ENCODE measurements at places on chromosomes 2 and 18. TPM values are rescaled to one million over a fixed set of nuclear protein-coding genes. Genes with fewer than 3 reads are reported as not detected.

NT5C1B gene
- not detected for total RNA-seq

DNA sequence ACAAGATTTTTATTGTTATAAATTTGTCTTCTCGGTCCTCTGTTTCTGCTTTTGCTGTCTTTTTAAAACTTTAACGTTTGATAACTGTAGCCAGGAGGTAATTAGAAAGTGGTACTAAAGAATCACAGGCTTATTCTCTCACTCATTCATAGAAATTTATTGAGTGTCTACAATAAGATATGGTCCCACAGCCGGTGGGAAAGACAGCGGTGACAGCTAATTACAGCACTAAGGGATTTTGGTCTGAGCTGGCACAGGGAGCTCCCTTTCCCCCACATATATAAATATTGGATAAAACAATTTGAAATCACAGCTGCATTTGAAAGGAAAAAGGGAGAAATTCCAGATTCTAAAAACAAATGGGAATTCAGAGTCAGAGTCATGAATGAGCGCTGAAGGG, 93.1 kb upstream of the CAPN13 start:
- H3K27ac ChIP-seq: no peak overlapping the region
- H3K27me3 ChIP-seq: no peaks in the 10 kb centered on the region
- no peak for DNase-seq
- no peak overlapping the region for H3K4me3 ChIP-seq
- no peaks in the 10 kb centered on the region for H3K4me1 ChIP-seq
- no peaks in the 10 kb centered on the region for H3K36me3 ChIP-seq

GRCh38 chr2:154855138-154855537, 156.6 kb downstream of the KCNJ3 start:
- H3K27ac ChIP-seq: no peak overlapping the region
- H3K4me3 ChIP-seq: no peak overlapping the region
- no peaks in the 10 kb centered on the region for H3K27me3 ChIP-seq

TSPYL6 gene
- not detected for total RNA-seq

CFAP210 gene
- total RNA-seq: 0.36 TPM

- H3K36me3 ChIP-seq: no peaks in the 10 kb centered on the region
- H3K4me1 ChIP-seq: no peaks in the 10 kb centered on the region
- H3K27me3 ChIP-seq: no peaks in the 10 kb centered on the region
- no peak overlapping the region for H3K27ac ChIP-seq
- no peak overlapping the region for H3K4me3 ChIP-seq
These were observed 41.6 kb downstream of the PKDCC start for GRCh38 chr2:42089340-42089925.

- H3K36me3 ChIP-seq: no peaks in the 10 kb centered on the region
- no peak overlapping the region for H3K27ac ChIP-seq
- H3K27me3 ChIP-seq: no peaks in the 10 kb centered on the region
- no peak overlapping the region for H3K4me3 ChIP-seq
- H3K4me1 ChIP-seq: no peaks in the 10 kb centered on the region
These were observed 629.1 kb downstream of the ZEB2 start for GRCh38 chr2:143890798-143891197.

DYNAP gene
- not detected for total RNA-seq

DAW1 gene
- not detected for total RNA-seq

ILKAP gene
- 24.5 TPM for total RNA-seq

- peak; percentile 87 for DNase-seq
- H3K4me3 ChIP-seq: no peak overlapping the region
- no peaks in the 10 kb centered on the region for H3K27me3 ChIP-seq
These were observed 54.7 kb downstream of the BIN1 start for GRCh38 chr2:127052057-127052770.

MAPK4 gene
- not detected for total RNA-seq

NAT8 gene
- not detected for total RNA-seq

RAB6C gene
- total RNA-seq: not detected

C1QL2 gene
- not detected for total RNA-seq

DNA sequence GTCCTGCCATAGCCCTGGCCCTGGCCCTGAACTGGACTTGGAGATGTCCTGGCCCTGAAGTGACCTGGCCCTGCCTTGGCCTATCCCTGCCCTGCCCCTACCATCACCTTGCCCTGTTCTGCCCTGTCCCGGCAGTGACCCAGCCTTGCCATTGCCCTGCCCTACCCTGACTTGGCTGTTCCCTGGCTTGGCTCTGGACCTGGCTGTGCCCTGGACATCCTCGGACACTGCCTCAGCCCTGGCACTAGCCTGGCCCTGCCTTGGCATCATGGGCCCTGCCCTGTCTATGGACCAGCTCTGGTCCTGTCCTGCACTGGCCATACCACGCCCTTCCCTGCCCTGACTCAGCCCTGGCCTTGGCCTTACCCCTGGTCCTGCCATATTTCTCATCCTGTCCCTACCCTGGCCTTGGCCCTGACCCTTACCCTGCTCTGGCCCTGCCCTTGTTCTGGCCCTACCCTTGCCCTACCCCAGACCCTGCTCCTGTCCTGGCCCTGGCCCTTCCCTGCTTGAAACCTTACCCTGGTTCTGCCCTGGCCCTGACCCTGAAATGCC, 6.1 kb upstream of the ANKRD62 start:
- DNase-seq: no peak
- no peaks in the 10 kb centered on the region for H3K27me3 ChIP-seq
- H3K36me3 ChIP-seq: no peaks in the 10 kb centered on the region
- no peak overlapping the region for H3K27ac ChIP-seq
- H3K4me3 ChIP-seq: no peak overlapping the region
- H3K4me1 ChIP-seq: no peaks in the 10 kb centered on the region

GRCh38 chr2:19649142-19649541, 252.6 kb downstream of the TTC32 start:
- peaks cover 36% of the 10 kb centered on the region for H3K4me1 ChIP-seq
- H3K4me3 ChIP-seq: no peak overlapping the region
- no peaks in the 10 kb centered on the region for H3K36me3 ChIP-seq
- DNase-seq: no peak
- H3K27ac ChIP-seq: peak overlapping the region; percentile 56

DNA sequence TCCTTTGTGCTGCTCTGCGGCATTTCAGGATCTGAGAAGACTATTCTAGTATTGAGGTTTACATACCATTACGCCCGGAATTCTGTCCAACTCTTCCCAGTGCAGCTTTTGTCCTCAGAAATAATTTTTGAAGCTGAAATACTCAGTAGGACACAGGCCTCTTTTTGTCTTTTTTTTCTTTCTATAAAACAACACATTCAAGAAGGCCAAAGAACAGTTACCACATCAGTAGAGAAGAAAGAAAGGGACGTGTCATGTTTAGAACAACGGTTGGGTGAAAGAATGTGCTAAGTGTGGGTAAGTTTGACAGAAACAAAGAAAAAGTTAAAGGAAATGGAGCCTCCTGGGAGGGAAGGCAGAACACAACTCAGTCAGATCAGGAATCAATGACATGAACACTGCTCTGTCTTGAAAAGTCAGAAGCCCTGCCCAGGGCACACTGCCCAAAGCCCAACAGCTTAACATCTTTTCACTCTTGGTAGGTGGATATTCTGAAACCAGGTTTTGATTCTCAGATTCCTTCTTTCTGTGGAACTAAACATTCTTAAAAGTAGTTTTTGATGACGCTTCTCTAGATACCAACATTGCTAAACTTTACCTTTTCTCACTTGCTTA, 198.6 kb upstream of the CWC22 start:
- H3K27me3 ChIP-seq: no peaks in the 10 kb centered on the region
- no peak overlapping the region for H3K27ac ChIP-seq
- H3K36me3 ChIP-seq: no peaks in the 10 kb centered on the region
- no peak for DNase-seq

DNA sequence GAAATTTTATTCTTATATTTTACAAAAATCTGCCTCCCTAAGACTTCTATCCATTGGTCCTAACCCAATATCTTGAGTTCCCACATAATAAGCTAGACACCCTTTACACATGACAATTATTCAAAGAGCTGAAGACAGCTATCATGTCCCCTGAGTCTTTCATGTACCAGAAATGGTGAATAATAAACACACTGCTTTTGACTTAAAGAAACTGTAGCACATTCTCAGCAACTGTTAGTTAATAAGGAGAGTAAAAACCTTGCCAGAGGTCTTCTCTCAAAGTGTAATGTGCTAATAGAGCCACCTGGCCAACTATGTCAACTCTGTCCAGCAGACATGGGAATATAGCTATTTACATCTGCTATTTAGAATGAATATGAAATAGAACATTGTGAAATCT, 109.7 kb upstream of the ARL5A start:
- no peaks in the 10 kb centered on the region for H3K27me3 ChIP-seq
- DNase-seq: no peak
- no peaks in the 10 kb centered on the region for H3K36me3 ChIP-seq
- no peaks in the 10 kb centered on the region for H3K4me1 ChIP-seq
- no peak overlapping the region for H3K4me3 ChIP-seq

GRCh38 chr2:71589763-71590162, 136.4 kb downstream of the DYSF start:
- H3K4me1 ChIP-seq: no peaks in the 10 kb centered on the region
- no peak overlapping the region for H3K27ac ChIP-seq
- no peak for DNase-seq
- no peak overlapping the region for H3K4me3 ChIP-seq
- no peaks in the 10 kb centered on the region for H3K36me3 ChIP-seq

CYTIP gene
- total RNA-seq: 1.4 TPM

DNA sequence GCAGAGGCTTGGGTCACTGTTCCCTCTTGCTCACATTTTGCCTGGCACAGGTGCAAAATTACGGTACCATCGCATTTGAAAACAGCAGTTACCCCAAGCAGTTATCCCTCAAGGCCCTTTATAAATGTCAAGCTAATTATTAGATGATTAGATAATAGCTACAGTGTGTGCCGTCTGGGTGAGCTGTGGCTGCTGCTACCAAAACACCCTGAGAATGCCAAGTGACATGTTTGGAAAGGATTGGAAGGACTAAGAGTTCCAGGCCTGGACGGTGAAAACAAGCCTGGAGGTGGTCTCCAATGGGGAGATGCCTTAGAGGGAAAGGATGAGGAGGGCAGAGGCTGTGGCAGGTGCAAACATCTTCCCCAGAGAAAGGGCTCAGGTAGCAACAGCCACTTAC, 120.6 kb downstream of the CAPN13 start:
- H3K4me3 ChIP-seq: no peak overlapping the region
- no peaks in the 10 kb centered on the region for H3K4me1 ChIP-seq
- H3K27me3 ChIP-seq: no peaks in the 10 kb centered on the region
- no peaks in the 10 kb centered on the region for H3K36me3 ChIP-seq
- H3K27ac ChIP-seq: no peak overlapping the region

GRCh38 chr18:58225101-58225500, 181.1 kb downstream of the NEDD4L start:
- H3K4me3 ChIP-seq: no peak overlapping the region
- peak overlapping the region; percentile 97 for H3K27ac ChIP-seq
- no peaks in the 10 kb centered on the region for H3K36me3 ChIP-seq
- no peaks in the 10 kb centered on the region for H3K27me3 ChIP-seq
- peaks cover 51% of the 10 kb centered on the region for H3K4me1 ChIP-seq

- H3K27ac ChIP-seq: peak overlapping the region; percentile 91
- no peaks in the 10 kb centered on the region for H3K27me3 ChIP-seq
- DNase-seq: peak; percentile 60
These were observed 11.5 kb upstream of the LAPTM4A start for GRCh38 chr2:20062615-20063545.

- no peak overlapping the region for H3K27ac ChIP-seq
- DNase-seq: peak; percentile 76
- H3K27me3 ChIP-seq: no peaks in the 10 kb centered on the region
These were observed 44.5 kb downstream of the SUMO1 start for GRCh38 chr2:202193881-202194353.

GRCh38 chr2:241310917-241311566, 4.4 kb downstream of the HDLBP start:
- no peak for DNase-seq
- H3K4me1 ChIP-seq: peaks cover 34% of the 10 kb centered on the region
- no peak overlapping the region for H3K27ac ChIP-seq
- no peaks in the 10 kb centered on the region for H3K36me3 ChIP-seq
- no peaks in the 10 kb centered on the region for H3K27me3 ChIP-seq

CTAGE1 gene
- not detected for total RNA-seq

GRCh38 chr2:37784071-37784758, 112.8 kb upstream of the CDC42EP3 start:
- H3K27ac ChIP-seq: no peak overlapping the region
- no peaks in the 10 kb centered on the region for H3K36me3 ChIP-seq
- peaks cover 39% of the 10 kb centered on the region for H3K4me1 ChIP-seq
- no peak overlapping the region for H3K4me3 ChIP-seq
- no peaks in the 10 kb centered on the region for H3K27me3 ChIP-seq

- H3K4me3 ChIP-seq: no peak overlapping the region
- H3K27me3 ChIP-seq: no peaks in the 10 kb centered on the region
- DNase-seq: no peak
- H3K27ac ChIP-seq: no peak overlapping the region
These were observed 492.0 kb upstream of the SALL3 start for GRCh38 chr18:78487649-78488048.

GRCh38 chr2:201754717-201755415, 25.9 kb downstream of the ALS2 start:
- H3K27me3 ChIP-seq: no peaks in the 10 kb centered on the region
- no peak for DNase-seq
- no peak overlapping the region for H3K4me3 ChIP-seq
- no peak overlapping the region for H3K27ac ChIP-seq
- peaks cover 47% of the 10 kb centered on the region for H3K36me3 ChIP-seq
- no peaks in the 10 kb centered on the region for H3K4me1 ChIP-seq

DNA sequence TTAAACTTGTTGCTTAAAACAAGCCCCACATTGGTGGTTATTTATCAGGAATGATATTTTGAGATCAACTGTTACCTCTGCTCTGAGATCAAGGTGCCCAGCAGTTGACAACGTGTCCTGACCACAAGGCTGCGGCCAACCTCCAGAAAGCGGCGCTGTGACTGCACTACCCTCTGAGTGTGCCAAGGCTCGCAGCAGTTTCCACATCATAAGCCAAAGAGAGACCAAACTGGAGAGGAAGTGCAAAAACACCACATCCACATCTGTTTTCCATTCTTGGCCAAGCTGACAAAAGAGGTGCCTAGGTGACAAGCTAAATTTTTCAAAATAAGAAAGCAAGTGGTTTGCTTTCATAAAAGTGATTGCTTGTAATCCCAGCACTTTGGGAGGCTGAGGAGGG, 410.8 kb upstream of the POU3F3 start:
- no peak overlapping the region for H3K4me3 ChIP-seq
- H3K4me1 ChIP-seq: no peaks in the 10 kb centered on the region
- no peak overlapping the region for H3K27ac ChIP-seq
- H3K27me3 ChIP-seq: no peaks in the 10 kb centered on the region
- no peak for DNase-seq

DNA sequence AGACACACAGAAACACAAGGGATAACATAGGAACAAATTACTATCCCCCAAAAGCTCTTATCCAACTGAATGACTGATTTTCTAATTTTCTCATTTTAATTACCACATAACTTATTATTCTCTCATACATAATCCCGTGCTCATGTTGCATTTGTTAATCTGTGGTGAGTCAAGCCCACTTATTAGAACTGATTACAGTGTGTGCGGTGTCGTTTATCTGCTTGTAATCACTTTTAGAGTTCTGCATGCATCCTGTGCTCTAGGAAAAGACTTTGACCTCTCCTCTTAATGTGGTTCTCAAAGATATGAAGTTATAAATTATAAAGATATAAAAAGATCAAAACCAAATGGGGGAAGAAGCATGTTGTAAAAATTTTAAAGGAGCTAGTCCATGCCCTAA, 29.7 kb downstream of the CNDP1 start:
- H3K4me3 ChIP-seq: no peak overlapping the region
- H3K4me1 ChIP-seq: no peaks in the 10 kb centered on the region
- H3K27ac ChIP-seq: no peak overlapping the region
- DNase-seq: no peak
- peaks cover 2% of the 10 kb centered on the region for H3K27me3 ChIP-seq
- no peaks in the 10 kb centered on the region for H3K36me3 ChIP-seq

- no peak overlapping the region for H3K27ac ChIP-seq
- no peaks in the 10 kb centered on the region for H3K4me1 ChIP-seq
- H3K27me3 ChIP-seq: no peaks in the 10 kb centered on the region
- DNase-seq: no peak
These were observed 69.2 kb upstream of the EPHA4 start for GRCh38 chr2:221641181-221641871.
